SK-MEL-5 (cell line): ENCODE measurements at places on chromosomes 1 and 21.

GRCh38 chr1:85806236-85806965, 98.2 kb upstream of the ZNHIT6 start:
- no peak for DNase-seq

DNA sequence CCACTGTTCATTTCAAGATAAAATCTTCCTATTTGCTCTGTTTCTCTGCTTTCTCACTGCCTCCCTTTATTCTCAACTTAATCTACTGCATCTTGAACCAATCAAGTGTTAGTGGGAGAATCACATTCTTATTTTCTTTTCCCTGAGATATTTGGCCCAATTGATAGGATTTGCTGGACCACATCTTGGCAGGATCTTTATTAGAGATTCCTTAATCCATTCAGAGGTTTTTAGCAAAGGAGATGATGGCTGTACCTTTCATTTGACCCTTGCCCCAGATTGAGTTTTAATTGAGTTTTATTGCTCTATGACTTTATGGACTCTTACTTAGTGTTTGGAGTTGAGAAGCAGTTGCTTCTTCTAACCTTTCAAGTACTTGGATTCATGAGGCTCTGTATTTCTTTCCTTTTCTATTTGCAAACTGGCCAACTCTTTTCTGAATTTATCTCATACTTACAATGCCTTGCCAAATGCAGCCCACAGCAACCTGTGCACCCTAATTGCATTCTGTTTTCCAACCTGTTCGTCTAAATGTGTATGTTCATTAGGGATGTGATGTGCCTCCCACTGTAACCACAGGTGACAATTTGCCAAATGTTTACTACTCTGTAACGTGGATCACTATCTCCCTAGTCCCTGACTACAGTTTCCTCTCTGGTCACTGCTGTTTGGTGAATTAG, 274.8 kb upstream of the KAZN start:
- no peak for DNase-seq

DNA sequence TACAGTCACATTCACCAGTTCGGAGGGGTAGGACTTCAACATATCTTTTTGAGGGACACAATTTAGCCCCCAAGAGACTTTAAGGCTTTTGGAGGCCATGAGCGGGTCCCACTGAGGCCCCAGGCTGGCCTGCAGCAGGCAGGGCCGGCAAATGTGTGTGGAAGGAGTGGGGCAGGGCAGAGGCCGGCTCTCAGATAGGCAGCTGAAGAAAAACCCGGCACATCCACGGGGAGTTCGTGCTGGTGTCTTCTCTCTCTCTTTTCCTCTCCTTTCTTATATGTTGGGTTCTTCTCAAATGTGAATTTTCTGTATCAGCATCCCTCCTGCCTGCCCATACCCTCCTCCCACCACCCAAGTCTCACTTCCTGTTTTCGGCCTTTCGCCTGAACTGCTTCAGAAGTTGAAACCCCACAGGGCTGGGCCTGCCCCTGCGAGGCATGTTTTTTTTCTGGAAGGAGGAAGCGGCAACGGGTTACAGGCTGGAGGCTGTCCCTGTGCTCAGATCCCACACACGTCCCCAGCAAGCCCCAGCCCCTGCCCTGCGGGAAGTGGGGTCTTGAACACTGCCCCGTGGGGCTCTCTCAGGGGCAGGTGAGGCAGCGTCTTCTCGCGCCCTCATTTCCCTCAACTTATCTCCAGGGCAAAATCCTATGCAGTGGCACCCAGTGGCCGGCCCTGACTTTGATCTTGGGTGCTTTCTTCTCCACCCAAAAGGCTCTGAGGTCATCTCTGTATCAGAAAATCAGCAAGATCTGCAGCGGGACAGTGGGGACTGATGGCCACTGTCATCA, 9.7 kb upstream of the UMODL1 start:
- no peak for DNase-seq

DNA sequence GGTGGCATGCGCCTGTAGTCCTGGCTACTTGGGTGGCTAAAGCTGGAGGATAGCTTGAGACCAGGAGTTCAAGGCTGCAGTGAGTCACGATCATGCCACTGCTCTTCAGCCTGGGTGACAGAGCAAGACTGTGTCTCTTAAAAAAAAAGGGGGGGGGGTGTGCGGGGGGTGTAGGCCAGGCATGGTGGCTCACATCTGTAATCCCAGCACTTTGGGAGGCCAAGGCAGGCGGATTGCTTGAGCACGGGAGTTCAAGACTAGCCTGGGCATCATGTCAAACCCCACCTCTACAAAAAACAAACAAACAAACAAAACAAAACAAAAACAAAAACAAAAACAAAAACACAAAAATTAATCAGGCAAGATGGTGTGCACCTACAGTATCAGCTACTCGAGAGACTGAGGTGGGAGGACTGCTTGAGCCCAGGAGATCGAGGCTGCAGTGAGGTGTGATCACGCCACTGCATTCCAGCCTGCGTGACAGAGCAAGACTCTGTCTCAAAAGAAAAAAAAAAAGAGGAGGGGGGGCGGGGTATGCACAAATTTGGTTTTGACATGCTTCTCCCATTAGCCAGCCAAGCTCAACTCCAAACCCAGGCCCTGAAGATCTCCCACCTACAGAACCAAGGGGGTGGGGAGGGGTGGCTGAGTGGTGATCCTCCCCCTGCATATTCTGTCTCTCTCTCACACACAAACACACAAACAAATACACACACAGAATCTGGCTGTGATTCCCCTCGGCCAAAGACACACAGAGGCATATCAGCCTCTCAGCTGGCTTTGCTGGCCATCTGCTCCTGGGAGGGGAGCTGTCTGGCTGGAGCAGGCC, 3.1 kb downstream of the PTAFR start:
- DNase-seq = no peak

GRCh38 chr1:231196728-231197127, 34.9 kb downstream of the TRIM67 start:
- no peak for DNase-seq

DNA sequence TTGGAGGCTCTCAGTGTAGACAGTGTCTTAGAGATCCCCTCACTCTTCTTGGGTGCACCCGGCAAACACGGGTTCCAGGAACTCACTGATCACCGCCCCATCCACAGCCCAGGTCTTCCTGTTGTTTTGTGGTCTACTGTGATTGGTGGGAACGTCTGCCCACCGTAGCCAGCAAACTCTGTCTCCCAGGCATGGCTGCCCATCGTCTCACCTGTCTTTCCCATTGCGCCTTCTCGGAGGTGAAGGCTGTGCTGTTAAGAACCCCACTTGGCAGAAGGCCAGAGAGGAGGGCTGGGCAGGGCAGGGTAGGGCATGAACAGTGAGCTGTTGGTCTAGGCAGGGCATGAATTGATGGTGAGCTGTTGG, 14.1 kb upstream of the KCNA2 start:
- DNase-seq = no peak

DNA sequence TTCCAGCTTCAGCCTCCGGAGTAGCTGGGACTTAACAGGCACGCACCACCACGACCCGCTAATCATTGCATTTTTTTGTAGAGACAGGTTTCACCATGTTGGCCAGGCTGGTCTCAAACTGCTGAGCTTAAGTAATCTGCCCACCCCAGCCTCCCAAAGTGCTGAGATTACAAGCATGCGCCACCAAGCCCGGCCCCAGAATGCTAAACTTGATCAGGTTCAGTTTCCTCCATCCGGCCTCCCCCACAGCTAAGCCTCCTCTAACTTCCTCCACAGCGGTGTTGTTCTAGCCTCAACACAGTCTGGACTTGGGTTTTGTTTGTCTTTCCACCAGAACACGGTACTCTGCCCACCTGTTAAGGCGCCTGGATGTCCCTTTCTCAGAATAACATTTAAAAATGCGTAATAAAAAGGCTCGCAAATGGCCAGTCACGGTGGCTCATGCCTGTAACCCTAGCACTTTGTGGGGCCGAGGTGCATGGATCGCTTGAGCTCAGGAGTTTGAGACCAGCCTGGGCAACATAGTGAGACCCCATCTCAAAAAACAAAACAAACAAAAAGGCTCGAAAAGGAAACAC, 2.4 kb downstream of the PARP1 start:
- DNase-seq = no peak

GRCh38 chr1:181043025-181043888, 9.5 kb downstream of the MR1 start:
- DNase-seq = peak; percentile 84

GRCh38 chr1:101101360-101101759, 75.8 kb upstream of the DPH5 start:
- no peak for DNase-seq

- DNase-seq = peak; percentile 62
Observed at GRCh38 chr1:23743287-23744152, at the start of gene ELOA. Gene ELOA, plus strand, starts transcription at chr1:23743471. Its CDS starts 33 bp downstream, at chr1:23743504.

DNA sequence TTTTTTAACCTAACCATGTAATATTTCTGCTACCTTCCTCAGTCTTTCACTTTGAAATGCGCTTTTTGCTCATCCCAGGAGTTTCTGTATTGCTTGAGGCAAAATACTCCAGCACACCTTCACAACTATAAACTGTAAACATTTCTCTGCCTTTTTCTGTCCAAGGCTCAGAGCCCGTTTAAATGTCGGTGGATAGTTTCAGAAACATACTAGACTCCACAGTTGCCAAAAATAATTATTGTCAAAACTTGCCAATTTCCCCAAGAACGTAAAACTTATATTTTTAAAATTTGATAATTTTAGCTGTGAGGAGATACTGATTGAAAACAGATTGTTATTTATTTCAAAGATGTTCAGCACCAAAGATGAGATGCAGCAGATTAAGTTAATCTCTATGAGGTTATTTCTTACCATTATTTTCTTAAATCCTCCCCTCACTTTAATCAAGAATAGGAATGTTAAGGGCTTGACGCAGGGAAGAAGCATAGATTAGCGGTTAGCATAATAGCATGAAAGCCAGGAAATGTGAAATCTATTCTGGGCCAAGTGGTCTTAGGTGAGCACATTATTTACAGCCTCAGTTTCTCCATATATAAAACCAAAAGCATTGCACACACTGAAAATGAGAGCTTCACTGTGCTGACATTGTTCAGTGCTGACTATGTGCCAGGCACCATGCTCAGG, 91.5 kb upstream of the ESRRG start:
- no peak for DNase-seq

DNA sequence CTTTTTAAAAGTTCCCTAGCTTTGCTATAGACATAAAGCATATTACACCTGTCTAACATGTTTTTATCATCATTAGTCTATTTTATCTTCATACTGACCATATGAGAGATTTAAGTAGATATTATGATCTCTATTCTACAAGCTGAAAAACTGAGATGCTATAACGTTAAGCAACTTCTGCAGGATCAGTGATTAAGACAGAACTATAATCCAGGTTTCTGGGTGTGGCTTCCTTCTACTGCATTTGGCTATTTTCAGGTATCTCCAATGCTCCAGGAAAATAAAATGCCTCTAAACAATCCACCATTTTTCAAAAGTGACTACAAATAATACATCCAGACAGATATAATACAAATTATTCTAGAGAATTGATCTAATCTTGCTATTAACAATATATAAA, 53.4 kb downstream of the RGS2 start:
- no peak for DNase-seq

- DNase-seq = peak; percentile 42
Observed at GRCh38 chr1:3186526-3186921, 117.5 kb downstream of the PRDM16 start.

DNA sequence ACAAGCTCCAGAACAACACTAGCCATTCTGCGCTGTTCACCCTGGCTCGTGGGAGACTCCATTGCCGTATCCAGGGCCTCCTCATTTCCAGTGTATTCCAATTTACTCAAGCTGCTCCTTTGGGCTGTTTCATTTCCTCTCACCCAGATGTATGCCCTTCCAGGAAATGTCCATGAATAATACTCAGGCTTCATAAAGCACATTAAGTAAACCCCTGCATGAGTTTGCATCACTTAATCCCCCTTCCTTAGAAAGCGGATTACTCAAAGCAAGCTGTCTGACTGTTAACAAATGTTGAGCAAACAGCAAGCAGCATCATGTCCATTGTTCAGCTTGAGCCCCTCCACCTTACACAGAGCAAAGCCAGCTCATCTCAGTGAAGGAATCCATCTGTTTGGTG, 403.6 kb upstream of the PBX1 start:
- DNase-seq = no peak

DNA sequence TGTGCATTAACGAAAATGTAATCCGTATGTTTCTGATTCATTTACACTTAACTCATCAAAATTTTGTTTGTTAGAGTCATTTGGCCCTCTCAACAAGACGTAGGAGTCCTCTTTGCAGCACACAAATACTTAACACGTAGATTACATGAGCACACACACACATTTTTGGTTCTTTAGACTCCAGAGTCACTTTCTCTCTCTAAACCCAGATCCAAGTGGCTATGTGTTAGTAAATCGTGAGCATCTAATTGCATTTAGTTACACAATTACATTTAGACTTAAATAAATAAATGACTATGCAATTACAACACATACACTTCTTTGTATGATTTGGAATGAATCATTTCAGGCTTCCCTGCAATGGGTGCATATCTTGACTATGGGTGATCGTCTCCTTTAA, 109.0 kb upstream of the GREM2 start:
- no peak for DNase-seq

- no peak for DNase-seq
Observed at GRCh38 chr1:214569357-214570004, 18.1 kb upstream of the PTPN14 start.

DNA sequence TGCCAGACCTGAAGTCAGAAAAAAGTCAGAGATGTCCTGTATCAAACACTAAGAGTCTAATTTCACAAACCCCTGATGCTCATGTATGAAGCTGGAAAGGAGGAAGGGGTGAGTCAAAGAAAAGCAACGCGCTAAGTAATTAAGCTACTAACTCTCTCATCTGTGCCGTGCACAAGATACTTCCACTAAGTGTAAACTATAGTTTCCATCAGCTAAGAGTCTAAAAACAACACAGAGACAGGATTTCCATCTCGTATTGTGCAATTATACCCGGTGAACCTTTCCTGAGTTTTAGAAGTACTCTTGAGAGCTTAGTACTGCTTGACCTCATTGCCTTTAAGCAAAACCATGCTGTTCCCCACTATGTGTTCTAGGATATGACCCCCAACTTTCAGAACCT, 19.0 kb downstream of the DNALI1 start:
- DNase-seq = no peak

- no peak for DNase-seq
Observed at GRCh38 chr21:25636727-25637126, 2.3 kb upstream of the JAM2 start.
